ENCODE measurements at places on chromosomes 2 and 18.

GRCh38 chr2:174328961-174329715, 5.6 kb upstream of the SP9 start:
- DNase-seq, result no peak

- DNase-seq, result no peak
Measured at GRCh38 chr18:50193796-50194630, 934 bp downstream of the MYO5B start.

- DNase-seq, result no peak
Measured at GRCh38 chr2:37102588-37102987, 18.3 kb downstream of the GPATCH11 start.

- peak; percentile 38 for DNase-seq
Measured at GRCh38 chr2:238092486-238093035, 7.6 kb upstream of the ESPNL start.

- DNase-seq, result no peak
Measured at GRCh38 chr2:220185766-220186305, 558.4 kb downstream of the SLC4A3 start.

DNA sequence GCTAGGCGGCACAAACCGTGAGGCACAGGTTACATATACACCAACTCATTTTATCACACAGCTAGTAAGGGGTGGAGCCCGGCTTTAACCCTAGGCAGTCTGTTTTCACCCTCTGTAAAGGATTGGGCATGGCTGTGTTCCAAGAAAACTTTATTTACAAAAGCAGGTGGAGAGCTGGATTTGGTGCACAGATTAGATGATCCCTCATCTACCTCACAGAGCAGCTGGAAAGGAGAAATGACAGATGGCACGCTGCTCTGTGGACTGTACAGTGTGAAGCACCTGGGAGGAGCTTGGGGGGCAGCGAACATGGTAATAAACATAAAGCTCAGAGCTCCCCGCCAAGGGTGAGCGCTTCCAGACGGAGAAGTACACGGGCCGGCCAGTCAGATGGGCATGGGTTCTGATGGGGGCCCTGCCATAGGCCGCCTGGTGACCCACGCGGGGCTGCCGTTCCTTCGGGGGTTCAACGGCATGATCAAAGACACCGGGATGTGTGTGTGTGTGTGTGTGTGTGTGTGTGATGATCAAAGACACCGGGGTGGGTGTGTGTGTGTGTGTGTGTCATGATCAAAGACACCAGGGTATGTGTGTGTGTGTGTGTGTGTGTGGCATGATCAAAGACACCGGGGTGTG, 862 bp upstream of the TMEM177 start:
- DNase-seq, result no peak

- DNase-seq, result peak; percentile 48
Measured at GRCh38 chr2:31384351-31384750, 30.2 kb downstream of the XDH start.

DNA sequence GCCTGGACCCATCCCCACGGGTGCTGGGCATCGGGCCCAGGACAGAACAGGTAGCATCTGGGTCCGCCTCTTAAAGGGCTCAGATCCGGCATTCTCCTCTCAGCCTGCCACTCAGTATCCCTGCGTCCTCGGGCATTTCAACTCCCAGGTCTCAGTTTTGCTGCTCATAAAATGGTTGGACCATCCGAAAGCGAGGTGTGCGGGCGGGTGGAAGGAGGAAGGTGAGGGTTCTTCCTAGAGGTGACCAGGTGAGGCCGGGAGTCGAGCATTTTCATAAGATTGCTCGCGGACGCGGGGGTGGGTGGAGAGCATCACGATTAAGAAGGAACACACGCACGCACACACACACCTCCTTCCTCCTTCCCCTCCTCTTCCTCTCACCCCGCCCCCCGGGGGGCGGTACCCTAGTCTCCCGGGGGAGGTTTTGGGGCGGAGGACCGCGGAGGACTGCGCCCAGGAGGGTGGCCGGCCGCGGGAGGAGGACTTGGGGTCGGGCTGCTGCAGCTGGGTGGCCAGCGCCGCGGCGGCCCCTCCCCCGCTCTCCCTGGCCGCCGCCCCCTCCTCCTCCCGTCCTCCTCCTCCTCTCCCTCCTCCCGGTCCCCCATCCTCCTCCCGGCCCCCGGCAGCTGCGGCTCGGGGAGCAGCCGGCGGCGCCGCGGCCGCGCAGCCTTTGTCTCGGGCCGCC, 97.9 kb upstream of the GPR45 start:
- peak; percentile 23 for DNase-seq

DNA sequence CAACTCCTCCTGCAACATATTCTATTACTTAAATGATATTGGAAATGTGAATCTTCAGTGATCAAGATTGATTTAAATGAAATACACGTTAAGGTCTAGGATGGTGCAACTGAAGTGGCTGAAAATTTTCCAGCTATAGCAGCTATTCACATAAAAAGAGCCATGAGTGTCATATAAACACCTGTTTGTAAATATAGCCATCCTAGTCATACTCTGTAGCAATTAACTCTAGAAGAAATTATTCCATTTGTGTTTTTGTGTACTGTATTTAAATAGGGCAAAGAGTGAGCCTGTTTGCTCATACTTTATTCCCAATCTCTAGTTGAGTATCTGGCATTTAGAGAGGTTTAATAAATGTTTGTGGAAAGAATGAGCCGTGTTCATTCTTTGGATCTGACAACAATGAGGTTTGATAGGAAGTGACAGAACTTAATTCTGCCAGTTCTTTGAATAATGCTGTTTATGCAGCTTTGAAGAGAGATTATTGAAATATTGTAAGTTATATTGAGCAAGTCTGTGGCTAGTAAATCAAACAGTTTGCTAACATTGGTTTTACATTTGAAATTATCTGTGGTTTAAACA, 49.7 kb downstream of the BABAM2 start:
- no peak for DNase-seq

DNA sequence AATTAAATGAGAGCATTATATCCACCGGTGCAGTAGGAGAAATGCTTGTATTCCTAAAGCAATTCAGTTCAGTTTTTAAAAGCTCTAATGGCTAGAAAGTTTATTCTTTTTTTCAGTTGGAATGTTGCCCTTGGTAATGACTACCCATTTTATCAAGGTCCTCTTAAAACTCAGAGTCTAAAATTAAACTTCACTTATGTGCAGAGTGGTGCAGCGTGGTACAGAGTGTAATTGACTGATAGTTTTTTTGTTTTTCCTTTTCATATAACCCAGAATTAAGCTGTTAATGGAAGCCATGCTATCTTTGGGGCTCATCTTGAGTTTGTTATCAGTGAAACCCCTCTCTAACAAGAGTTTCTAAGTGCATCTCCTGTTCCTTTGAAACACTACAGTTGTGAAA, 21.4 kb downstream of the NCOA1 start:
- no peak for DNase-seq

- DNase-seq, result no peak
Measured at GRCh38 chr2:222796413-222797103, 64.3 kb upstream of the ACSL3 start.

GRCh38 chr2:217664761-217665160, 338.0 kb downstream of the TNS1 start:
- no peak for DNase-seq

GRCh38 chr2:105290981-105291660, 38.4 kb downstream of the TGFBRAP1 start:
- no peak for DNase-seq

- no peak for DNase-seq
Measured at GRCh38 chr2:20349513-20349921, 1.1 kb downstream of the PUM2 start.

DNA sequence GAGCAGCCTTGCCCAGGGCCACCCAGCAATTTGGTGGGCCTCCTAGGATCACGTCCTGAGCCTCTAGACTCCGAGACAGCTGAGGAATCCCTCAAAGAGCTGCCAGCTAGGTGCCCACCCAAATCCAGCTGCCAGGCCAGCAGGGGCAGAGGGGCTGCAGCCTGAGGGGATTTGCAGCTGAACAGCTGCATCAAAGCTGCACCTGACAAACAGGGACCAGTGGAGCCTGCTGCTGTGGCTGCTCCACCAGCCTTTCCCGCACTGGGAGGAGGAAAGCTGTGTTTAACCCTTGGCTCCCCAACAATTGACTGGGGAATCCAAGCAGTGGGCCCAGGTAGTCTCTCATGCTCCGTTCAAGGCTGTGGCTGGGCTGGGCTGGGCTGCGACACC, 8.2 kb downstream of the ADRA2B start:
- DNase-seq, result no peak

DNA sequence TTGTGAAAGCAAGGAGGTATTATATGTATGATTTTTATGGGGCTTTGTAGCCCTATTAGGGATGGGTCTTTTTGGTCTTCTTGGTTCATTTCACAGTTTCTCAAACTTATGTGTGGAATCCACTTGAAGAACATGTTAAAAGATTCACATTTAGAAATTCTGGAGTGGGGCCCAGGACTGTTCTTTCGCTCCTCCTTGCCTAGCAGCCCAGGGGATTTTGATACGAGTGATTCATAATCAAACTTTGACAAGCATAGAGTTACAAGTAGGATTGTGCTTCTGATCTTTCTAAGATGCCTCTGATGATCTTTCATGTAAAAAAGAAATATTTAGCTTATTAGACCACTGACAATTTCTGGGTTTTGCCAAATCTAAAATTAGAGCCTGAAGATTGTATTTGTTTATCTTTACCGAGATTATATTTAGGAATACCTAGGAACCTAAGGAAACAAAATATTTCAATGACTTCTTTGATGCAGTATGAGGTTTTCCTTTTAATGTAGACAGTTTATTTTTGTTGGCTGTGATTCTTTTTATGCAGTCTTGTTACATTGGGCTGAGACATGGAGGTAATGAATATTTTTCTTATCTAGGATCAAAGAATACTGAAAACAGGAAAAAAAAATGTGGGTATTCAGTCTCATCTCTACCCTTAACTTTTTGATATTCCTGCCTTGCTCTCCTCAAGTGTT, 324.0 kb downstream of the PARD3B start:
- no peak for DNase-seq

DNA sequence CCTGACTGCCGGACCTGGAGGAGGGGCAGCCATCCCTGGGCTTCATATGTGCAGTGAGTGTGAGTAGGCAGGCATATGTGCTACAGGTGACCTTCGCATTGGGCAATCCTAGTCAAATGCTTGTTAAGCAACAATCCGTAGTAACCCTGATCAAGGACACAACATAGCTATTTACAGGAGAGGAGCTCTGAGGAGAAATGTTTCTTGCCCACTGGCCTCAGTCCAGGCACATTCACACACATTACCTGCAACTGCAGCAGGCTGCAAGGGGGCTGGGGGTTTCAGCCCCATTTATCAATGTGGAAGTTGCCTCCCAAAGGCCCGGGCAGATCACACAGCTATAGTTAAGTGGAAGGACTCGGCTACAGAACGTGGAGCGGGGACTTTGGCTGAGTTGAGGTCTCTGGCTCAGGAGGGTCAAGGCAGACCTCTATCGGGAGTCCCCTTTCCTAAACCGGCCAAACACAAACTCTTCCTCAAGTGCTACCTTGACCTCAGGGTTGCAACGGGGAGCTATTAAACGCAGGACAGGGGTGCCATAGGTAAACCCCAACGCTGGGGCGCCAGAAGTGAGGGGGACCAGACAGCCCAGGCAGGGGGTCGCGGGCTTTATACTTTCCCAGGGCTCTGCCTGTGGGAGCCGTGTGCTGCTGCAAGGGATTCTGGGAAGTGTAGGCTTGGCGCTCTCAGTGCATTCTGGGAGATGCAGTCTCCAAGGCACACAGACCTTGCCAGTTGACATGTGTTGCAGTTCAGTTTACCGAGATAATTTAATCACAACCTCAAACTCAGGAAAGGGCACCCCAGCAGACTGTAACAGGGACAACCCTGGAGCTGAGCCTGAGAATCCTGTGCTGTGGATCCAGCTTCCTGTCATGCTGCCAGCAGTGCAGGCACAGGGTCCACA, 9.4 kb downstream of the KHK start:
- no peak for DNase-seq

DNA sequence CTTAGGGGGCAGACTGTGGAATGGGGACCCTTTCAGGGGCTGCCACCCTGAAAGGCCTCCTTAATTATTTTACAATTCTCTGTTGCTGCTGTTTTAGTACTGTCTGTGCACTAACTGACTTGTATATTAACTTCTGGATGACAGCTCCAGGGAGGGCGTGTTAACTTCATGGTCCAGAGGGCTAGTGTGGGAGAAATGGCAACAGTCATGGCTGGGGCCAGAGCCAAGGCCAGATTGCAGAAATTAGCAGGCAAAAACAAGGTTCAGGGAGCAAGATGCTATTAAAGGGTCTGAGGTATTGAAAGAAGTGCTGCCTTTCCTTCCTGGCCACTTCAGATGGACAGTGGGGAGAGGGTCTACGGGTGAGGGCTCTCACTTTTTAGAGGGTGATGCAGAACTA, 9.1 kb downstream of the WIPF1 start:
- DNase-seq, result no peak

DNA sequence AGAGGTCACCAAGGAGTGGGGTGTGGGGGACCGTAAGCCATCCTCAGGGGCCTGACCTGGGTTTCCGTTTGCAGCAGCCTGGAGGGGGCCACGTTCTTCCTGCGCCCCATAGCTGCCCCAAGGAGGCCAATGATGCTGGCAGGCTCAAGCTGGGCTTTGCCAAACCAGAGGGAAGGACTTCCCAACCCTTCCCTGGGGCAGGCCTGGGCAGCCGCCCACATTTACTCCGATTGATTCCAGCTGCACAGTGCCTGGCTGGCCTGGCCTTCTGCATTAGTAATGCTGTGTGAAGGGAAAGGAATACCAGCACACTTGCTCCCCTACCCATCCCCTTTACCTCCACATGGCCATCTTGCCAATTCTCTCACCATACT, 360.6 kb upstream of the SLC14A2 start:
- no peak for DNase-seq

DNA sequence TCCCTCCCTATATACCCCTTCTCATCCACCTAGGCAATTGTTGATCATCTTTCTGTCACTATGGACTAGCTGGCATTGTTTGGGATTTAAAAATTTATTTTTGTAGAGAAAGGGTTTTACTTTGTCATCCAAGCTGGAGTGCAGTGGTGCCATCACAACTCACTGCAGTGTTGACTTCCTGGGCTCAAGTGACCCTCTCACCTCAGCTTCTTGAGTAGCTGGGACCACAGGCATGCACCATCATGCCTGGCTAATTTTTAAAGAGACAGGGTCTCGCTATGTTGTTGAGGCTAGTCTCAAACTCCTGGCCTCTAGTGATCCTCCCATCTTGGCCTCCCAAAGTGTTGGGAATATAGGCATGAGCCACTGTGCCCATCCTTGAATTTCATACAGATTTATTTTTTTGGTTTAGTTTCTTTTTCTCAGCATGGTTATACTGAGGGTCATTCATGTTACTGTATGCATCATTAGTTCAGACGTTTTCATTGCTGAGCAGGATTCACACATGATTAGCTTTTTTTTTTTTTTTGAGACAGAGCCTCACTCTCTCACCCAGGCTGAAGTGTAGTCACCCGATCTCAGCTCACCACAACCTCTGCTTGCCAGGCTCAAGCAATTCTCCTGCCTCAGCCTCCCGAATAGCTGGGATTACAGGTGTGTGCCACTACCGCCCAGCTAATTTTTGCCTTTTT, 8.6 kb upstream of the PCARE start:
- DNase-seq, result no peak

DNA sequence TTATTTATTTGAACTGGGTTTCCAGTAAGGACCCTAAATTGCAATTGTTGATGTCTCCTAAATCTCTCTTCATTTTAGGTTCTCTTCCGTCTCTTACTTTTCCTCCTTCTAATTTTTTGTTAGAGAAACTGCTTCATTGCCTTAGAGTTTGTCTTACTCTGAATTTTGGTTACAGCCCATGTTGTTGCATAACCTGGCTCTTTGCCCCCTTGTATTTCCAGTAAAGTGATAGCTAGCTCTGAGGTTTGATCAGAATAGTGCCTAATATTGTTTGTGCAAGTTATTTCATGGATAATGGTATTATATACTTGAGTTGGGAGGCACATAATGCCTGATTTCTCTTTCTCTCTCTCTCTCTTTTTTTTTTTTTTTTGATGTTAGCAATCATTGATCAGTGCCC, 71.8 kb downstream of the MGAT5 start:
- no peak for DNase-seq

Data from stimulated activated effector memory CD8-positive, alpha-beta T cell treated with anti-CD3 and anti-CD28 coated beads, Interleukin-12 subunit alpha, Interleukin-12 subunit beta, amount 100 ng/mL, for 72 hours (primary cell).